ENCODE measurements at places on chromosomes 7 and 10. TPM values are rescaled to one million over a fixed set of nuclear protein-coding genes. Genes with fewer than 3 reads are reported as not detected.
A peak's percentile ranks its signal among the peaks of the same experiment; 100 is the strongest.

- peak; percentile 93 for DNase-seq
These were observed 165.9 kb upstream of the PLXNA4 start for GRCh38 chr7:132742189-132742612.

DNA sequence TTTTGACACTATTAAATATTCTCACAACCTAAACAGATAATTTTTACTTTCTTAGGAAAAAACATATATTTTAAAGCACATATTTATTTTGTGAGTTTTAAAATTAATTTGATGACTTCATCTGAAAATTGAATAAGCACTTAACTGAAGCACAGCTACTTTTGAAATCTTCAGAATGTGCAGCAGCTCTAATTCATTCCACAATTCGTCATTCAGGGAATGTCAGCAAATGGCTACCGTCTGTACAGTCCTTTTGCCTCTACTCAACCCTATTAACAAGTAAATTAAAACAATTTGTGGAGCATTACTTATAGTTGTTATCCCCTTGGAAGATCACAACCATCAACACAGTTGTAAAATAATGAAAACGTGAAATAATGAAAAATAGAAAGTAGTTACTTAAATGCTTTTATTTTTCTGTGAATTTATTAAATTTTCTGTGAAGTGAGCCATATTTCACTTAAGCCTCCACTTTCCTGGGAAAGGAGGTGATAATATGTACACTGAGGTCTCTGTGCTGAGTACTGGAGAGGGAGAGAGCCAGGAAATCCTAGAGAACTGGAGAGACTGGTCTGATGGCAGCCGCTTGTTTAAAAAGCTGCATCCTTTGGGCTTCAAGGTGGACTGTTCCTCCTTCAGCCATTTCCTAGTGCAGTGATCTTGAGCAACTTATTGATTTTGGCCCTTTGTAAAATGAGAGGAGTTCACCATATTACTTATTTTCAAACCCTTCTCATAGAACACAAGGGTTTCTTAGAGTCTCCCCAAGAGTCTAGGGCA is 70.6 kb downstream of the REEP3 start:
- DNase-seq, result no peak

The EPHA1 gene
- not detected for total RNA-seq

GRCh38 chr7:7354674-7355073 is 172.3 kb downstream of the C1GALT1 start:
- DNase-seq, result no peak

DNA sequence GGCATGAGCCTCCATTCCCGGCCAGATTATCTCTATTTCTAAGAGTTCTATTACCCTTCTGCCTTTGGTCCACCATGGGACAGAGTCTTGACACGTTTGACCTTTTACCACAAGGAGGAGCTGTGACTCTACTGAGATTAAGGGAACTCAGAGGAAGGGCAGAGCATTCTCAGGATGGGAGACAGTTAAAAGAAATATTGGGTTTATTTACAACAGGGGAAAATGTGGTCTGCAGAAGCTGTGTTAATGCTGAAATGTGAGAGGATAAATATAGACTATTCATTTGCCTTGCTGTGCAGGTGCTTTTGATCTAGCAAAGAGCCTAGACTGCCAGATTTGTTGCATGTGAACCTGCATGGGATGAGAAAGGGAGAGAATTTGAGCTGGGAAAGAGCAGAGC is 45.8 kb upstream of the PRSS58 start:
- DNase-seq, result no peak

All from HT1080 (cell line).